ENCODE measurements at places on chromosomes 3 and 15.

DNA sequence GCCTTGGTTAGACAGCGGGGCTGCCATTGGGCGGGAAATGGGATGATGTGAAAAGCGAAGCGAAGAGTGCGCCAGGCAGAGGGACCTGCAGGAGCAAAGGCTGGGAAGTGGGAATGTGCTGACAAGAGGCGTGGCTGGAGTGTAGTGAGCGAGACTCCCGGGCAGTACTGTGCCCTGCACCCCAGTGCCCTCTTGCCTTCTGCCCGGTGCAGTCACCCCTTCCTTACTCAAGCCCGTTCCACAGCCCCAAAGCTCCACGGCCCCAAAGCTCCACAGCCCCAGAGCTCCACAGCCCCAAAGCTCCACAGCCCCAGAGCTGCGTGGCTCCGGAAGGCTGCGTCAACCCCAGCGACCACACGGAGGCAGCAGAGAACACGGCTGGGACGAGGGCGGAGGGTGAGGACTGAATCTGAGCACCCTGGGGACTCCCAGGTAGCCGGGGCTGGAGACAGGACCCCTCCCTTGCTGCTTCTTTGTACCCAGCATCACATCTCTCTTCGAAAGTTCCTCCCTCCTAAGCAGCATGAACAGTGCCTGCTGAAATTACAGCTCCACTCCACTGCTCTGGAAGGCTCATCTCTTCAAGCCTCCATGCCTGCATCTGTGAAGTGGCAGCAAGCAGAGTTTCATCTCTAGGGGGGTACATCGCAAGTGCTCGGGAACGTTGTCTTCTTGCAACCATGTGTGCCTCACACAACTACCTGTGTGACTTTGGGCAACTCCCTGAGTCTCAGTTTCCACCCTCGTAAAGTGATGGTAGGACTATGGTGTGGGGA, 108.9 kb downstream of the FBLN2 start:
- DNase-seq: peak; percentile 59

DNA sequence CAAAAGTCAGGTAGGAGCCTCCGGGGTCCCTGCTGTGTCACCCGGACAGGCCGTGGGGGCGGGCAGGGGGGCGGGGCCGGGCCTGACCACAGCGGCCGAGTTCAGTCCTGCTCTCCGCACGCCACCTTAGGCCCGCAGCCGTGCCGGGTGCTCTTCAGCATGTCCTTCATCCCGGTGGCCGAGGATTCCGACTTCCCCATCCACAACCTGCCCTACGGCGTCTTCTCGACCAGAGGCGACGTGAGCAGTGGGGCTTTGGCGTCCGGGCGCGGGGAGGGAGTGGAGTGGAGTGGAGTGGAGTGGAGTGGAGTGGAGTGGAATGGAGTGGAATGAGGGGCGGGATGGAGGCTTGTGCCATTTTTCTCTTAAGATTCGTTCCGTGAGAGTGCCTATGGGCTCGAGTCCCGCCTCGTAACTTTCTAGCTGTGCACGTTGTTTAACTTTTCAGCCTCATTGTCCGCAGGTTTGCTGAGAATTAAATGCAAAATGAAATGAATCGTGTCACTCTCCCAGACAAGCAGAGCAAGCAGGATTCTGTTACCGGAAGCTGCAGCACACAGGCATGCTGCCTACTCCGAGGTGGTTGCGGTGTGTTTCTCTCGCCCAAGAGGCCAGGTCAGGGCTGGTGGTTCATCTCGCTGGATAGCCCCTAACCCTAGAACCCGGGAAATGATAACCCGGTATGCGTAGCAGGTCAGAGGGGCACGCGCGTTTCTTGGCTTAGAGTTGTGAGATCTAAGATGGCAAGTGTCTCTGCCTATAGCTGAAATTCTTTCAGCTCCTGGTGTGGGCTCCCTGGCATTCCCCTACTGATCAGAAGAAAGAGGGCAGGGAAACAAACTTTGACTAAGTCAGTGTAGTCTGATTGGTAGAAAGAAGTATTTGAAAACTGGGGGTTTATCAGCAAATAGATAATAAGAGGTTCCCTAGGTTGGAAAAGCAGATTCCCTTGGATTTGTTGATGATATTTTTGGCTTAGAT, at the start of gene FAH:
Gene FAH (plus strand): TSS at position 104 of the 981 bp plus-strand sequence. CDS start 56 bp downstream, at position 160.
- no peak for DNase-seq

DNA sequence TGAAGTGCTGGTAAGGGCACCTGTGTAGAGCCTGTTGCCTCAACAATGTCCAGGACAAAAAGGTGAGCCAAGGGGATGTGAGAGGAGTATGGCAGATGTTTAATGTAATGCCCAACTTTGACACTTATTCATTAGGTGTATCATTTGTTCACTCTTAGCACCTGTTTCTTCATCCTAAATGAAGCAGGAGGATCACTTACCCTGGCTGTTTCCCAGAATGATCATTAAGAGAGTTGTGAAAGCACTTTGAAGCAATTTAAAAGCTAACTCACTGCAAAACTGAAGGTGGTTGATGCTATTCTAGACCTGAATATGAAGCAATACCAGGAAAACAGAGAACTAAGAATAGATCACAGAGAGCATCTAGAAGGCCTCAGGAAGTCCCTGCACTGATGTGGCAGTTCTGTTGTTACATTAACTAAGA, 3.4 kb upstream of the HHLA2 start:
- no peak for DNase-seq

DNA sequence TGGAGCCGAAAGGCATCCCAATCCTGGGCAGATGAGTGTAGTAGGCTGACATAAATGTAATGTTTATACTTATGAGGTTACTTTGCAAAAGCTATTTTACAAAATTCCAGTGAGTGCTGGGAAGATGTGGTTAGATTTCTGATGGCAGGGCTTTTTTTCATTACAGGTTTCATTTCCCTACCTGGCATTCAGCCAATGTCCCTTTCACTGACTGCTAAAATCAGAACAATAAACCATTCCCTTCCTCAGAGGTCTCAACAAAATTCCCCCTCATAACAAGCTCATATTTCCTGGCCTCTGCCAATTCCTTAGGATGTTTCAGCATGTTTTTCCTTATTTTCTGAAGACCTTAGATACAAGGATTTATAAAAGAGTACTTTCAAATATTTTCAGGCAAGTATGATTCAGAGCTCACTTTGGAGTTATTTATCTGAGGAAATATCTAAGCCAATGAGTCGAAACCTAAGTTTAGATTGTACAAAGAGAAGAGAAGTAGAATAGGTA, 40.9 kb upstream of the CCDC80 start:
- DNase-seq: no peak

GRCh38 chr3:47846880-47847248, 43.9 kb downstream of the DHX30 start:
- no peak for DNase-seq

GRCh38 chr3:142019794-142020320, 129.5 kb downstream of the TFDP2 start:
- no peak for DNase-seq

GRCh38 chr15:52112203-52112750, 298 bp downstream of the BCL2L10 start:
- DNase-seq: peak; percentile 34

GRCh38 chr3:161171113-161171512, 50.0 kb upstream of the NMD3 start:
- DNase-seq: no peak

DNA sequence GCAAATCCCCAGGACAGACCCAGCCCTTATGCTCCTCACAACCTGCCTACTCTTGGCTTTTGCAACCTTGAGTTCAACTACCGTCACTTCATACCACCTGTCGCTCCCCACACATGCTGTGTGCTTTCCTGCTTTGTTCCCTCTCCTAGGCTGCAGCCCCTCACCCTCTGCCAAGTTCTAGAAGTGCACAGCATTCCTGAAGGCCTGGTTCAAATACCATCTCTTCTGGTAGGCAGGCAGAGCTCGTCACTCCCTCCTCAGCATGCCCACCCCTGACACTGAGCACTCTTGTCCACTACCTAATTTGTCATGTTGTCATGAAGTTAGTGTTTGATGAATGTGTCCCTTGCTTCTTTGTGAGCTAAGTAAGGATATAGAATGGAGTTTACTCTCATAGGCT, 129.6 kb downstream of the SEMA6D start:
- no peak for DNase-seq

GRCh38 chr3:31704591-31705179, 172.0 kb downstream of the STT3B start:
- DNase-seq: no peak

DNA sequence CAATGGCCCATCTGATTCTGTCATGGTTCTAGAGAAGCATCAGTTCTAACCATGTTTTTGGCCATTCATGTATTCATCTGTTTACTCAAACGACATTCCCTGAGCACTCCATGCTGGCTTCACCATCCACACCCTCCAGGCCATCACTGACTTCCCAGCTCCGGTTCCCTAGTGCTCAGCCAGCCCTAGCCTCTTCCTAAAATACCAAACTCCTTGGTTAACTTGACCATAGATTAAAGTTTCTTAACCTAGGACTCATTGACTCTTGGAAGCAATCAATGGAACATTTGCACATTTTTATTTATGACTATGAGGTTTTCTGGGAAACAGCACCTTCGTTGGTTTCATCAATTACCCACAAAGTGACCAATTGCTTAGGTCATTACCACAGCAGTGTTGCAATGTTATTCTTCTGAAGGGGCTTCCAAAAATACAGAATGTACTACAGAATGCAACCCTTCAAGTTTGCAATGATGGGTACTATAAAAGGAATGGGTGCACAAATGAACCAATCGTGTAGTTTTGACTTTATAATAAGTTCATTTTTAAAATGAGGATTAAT, 27.2 kb upstream of the SLC25A36 start:
- no peak for DNase-seq

DNA sequence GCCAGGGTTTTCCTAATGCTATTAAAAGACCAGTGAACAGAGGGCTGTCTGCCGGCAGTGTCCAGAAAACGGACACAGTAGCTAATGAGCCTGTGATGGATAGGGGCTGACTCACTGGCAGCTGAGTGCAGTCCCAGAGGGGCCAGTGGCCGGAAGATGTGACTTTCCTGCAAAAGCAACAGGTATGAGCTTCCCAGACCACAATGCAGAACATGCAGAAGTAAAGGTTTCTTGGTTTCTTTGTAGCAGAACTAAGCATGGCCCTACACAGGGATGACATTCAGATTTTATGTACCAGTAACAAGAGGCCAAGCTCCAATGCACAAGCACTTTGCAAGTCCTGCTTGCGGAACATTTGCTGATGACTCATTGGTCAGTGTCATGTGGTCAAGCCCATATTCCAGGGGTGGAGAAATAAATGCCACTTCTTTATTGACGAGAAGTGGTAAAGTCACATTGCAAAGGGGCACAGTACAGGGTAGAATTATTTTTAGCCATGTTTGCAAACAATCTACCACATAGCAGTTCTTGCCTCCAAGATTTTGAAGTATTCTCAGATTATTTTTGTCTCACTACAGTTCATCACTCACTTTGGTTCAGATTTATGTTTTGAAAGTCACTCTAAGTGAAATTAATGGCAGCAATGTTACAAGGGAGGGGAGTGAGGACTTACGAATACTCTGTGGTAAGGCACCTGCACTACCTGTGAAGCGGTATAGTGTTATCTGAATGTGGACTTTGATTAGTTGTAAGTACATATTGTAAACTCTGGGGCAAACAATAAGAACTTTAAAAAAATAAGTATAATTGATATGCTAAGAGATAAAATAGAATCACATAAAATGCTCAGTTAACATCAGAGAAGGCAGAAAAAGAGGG, 263.3 kb downstream of the ABHD5 start:
- DNase-seq: no peak

DNA sequence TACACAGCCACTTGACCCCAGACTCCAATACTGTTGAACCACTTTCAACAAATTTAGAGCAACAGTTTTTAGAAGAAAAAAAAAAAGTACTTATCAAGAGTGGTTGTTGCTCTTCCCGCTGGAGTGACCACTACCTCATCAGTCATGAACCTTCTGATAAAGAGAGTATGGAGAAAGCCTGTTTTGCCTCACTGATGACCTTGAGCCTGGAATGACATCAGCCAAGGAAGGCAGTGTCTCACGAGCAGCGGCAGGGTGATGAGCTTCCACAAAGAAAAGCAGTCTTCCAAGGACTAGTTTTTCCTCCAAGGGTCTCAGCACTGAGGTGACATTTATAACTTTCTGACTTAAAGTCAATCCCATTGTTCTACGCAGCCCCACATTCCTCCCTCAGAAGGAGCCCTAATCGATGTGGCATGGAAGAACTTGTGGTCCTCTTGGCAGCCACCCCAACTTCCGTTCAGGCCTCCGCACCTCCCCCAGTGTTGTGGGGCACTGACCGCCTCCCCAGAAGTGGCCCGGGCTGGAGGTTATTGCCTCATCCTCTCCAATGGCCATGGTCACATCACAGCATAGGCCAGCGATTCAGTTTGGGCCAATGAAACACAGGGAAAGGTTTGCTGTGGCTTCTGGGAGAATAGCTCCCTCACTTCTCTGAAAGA, 1.8 kb upstream of the CYP11A1 start:
- no peak for DNase-seq

GRCh38 chr3:43286115-43286840, at the start of gene SNRK:
SNRK (plus strand) TSS chr3:43286540; CDS start chr3:43303204, 16,664 bp downstream.
- peak; percentile 92 for DNase-seq

DNA sequence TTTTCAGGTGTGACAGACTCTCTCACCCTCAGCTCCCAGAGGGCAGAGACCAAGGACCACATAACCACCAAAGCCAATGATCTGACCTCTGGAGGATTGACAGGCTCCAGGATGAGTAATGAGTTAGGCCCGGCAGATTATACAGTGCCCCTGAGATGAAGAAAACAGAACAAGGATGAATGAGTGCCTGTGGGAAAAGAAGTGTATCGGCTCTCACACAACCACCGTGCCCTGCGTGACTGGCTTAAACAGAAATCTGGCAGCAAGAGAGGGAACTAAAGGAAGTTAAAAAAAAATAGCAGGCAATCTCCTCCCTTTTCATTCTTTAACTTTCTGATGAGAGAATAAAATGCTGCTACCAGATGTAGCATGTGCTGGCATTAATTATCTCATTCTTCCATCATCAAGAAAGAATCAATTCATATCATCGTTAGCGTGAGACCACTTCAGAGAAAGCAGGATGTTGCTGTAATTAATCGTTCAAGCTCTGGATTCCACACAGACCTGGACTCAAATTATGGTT, 227.5 kb upstream of the COL8A1 start:
- DNase-seq: no peak

- no peak for DNase-seq
These were observed 80.1 kb upstream of the TSC22D2 start for GRCh38 chr3:150327678-150328653.

DNA sequence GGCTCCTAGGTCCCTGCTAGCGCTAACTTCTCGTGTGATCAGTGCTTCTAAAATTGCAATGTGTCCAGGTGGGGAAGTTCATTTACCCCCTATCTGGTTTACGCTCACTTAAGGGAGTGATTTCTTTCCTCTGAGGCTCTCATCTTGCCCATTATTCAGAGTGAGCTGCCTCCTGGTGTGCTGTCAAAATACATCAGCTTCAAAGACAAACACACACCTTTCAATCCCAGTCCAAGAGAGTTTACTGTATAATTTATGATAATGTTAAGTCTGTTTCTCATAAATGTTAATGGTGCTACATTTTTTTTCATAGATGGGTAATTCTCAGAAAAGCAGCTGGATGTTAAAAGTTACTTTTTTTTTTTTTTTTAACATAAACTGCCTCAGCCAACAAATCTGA, 112.3 kb downstream of the RORA start:
- no peak for DNase-seq

DNA sequence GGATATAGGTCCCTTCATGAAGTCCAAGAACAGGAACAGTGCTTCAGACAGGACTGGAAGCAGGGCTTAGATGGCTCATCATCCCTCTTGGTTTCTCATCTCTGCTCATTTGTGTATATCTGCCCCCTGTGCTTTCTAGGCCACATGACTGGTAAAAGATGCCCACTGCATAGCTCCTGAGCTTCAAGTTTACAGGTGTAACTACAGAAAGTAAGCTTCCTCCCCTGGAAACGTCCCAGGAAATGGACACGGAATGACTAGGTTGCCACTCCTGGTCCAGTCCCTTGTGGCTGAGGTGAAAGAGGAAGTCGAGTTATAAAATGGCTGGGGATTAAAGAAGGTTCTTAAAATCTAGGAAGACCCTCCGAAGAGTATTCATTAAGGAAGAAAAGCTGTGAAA, 32.5 kb downstream of the MYO5A start:
- no peak for DNase-seq

All from activated naive CD4-positive, alpha-beta T cell (primary cell).